Dorsolateral prefrontal cortex (tissue), 122 donors: ENCODE measurements at places on chromosomes 4 and X. TPM values are rescaled to one million over a fixed set of nuclear protein-coding genes. Genes with fewer than 3 reads are reported as not detected.

Gene GLRA3
- total RNA-seq: 26.1 TPM

Gene PPEF2
- 2.2 TPM for total RNA-seq

Gene UFSP2
- 37.5 TPM for total RNA-seq

Gene EGF
- total RNA-seq: 3.2 TPM
